Fibroblast of mammary gland (primary cell): ENCODE measurements at places on chromosomes 6 and 20.

DNA sequence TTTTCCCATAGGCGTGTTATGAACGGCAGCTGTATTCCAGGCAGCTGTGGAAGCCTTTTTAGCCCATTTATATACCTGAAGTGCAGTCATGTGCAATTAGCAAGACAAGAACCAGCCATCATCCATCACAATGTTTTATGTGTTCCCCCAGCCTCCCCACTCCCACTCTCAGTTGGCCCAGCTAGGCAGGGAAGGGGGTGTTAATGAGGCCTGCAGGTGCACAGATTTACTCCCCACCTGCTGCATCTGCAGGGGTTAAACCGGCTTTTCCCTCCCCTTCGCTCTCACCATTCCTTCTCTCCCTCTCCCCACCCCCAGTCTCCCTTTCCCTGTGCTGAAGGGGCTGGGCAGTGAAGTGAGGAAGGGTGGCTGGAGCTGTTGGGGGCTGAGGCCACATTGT is 149.8 kb upstream of the AKAP12 start:
- DNase-seq: no peak

DNA sequence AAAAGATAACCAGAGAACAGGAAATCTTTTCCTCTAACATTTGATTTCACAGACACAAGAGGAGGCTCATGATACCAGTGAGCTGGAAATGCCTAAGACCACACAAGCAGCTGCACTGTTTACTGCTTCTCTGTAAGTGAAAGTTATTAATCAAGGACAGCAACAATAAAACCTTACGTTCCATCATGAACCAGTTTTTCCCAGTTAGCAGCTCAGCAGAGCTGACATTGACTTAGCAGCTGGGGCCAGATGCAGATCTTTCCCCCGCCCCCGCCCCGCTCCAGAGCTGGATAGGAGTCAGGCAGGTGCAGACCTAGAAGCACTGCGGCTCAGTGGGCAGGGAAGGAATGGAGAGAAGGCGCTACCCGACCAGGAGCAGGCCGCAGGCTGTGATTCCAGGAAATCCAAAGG is 275.2 kb downstream of the GMDS start:
- no peak for DNase-seq

GRCh38 chr6:3610206-3610605 is 141.3 kb downstream of the PXDC1 start:
- peak; percentile 34 for DNase-seq

GRCh38 chr6:19013026-19013705 is 626.0 kb downstream of the RNF144B start:
- DNase-seq: peak; percentile 51

GRCh38 chr20:50304923-50305635 is 114.4 kb downstream of the CEBPB start:
- peak; percentile 100 for DNase-seq

DNA sequence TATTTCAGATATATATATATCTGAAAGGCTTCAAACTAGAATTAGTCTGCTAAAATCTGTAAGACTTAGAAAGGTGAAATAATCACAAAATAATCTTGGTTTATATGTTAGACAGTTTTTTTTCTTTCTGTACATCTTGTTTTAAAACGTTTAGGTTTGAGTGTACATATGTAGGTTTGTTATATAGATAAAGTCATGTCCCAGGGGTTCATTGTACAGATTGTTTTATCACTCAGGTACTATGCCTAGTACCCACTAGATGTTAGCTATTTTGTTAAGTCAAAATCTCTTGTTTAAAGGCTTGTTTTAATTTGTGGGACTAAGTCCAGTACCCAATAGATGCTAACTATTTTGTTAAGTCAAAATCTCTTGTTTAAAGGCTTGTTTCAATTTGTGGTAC is 1339.0 kb upstream of the CITED2 start:
- DNase-seq: no peak

- no peak for DNase-seq
These were observed 90.6 kb downstream of the HAO1 start for GRCh38 chr20:7849675-7850074.

DNA sequence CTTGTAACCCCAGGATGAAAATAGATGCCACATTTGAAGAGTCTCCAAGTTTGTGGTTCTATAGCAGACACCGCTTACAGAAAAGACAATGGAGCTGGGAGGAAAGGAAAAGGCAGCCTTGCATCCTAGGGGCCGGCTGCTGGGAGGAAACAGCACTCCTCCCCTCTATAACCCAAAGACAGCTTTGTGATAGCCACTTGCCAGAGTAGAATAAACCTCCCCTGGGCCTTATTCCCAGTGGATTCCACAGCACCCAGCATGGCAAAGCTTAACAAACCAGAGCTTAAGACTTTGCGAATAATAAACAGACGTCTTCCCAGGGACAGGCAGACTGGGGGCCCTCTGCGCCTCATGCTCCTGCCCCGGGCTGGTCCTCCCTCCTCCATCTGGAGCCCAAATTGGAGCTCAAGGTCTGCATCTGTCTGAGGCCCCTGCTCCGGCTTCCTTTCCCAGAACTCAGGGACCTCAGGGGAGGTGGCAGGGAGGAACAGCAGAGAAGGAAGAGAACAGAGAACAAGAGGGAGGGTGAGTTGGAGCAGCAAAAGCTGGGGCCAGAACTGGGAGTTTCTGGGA is 8.8 kb upstream of the TAF8 start:
- DNase-seq: no peak

DNA sequence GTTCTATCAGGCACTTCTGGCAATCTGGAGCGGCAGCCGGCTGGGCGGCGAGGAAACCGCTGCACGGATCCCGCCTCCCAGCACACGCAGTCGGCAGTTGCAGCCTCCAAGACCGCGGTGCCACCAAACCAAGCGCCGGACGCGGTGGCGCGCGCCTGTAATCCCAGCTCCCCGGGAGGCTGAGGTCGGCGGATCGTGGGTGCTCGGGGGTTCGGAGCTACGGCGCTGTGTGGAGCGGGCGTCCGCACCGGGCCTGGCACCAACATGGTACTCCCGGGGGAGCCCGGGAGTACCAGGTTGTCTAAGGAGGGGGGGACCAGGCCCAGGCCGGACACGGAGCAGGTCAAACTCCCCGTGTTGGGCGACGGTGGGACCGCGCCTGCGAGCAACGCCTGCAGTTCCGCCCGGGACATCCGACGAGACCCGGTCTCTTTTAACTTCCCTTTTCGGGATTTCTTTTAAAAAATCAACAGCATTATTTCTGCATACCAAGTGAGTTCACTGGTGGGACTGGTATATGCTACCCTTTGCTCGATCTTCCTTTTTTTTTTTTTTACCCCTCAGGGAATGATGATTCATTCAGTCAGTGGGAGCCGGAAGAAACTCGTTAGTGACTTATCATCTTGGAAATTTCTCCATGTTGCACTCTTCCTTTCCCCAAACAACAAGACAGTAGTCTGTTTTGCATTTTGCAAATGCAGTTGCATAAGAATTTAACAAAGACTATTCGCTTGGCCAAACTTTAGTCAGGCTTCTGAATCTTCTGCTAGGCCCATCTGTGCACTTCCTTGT is 27.6 kb downstream of the ZNF311 start:
- peak; percentile 86 for DNase-seq

- DNase-seq: no peak
These were observed 99.4 kb downstream of the PLG start for GRCh38 chr6:160801418-160801817.

DNA sequence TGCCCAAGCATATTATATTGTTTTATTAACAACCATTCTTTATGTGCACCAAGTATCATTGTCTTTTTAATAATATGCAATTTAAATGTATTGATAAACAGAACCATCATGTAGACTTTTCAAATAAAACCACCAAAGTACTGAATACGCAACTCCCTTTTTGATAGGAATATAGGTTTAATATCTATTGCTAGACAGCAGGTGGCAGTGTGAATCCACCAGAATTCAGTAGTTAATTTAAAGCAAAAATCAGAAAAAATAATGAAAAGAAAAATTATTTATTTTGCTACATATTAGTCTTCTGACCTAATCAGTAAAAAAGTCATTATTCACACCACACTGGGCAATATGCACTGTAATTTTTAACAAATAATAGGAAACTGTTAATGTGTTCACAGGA is 143.7 kb downstream of the KLHL32 start:
- peak; percentile 54 for DNase-seq

DNA sequence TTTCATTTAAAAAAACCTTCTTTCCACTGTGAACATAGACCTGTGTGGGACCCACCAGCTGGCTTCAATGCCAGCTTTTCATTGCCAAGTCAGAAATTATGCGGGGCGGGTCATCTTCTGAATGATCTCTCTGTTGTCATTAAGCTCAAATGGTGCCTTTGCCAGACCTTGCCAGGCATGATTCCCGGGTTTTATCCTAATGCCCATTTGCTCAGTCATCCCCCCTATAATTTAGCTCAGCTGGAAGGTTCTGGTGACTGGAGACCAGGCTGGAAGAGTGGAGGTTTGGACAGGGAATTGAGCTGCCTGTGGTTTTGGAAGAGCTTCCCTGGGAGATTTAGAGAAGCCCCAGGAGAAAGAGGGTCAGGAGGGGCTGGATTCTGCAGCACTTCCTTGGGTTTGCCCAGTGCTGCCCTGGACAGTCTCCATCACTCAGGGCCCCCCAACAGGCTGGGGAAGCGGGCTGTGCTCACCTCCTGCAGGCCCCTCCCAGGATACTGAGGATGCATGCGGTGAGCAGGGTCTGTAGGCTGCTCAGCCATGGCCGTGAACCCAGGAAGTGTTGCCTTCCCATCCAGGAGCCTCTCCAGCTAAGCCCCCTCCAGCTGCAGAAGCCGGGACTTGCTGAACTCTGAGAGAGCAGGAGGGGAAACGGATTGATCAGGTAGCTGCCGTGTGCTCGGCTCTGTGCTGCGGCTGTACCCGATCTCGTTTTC is 273.0 kb downstream of the CDH4 start:
- DNase-seq: no peak

- DNase-seq: no peak
These were observed 17.2 kb downstream of the DYNLT1 start for GRCh38 chr6:158627168-158627939.

GRCh38 chr20:39619271-39619785 is 657.2 kb downstream of the DHX35 start:
- no peak for DNase-seq

DNA sequence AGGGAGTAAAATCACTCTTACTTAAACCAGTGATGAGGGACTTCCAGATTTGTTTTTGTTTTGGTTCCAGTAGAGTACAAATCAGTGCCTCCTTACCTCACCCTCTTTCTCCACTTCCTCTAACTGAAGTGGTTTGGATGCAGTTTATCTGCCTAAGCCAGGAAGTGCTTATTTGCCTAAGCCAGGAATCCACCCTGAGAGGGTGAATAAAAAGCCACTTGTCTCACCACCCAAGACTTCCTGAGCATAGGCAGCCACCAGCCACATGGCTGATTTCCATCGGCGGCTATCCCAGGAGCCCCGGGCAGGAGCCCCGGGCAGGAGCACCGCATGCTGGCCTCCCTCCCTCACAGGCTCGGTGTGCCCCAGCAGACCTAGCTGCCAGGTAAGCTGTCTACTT is 12.0 kb downstream of the LRP11 start:
- no peak for DNase-seq

GRCh38 chr20:36205026-36205425 is 31.3 kb upstream of the AAR2 start:
- peak; percentile 10 for DNase-seq

GRCh38 chr20:55677011-55677410 is 328.3 kb downstream of the CBLN4 start:
- DNase-seq: no peak

- DNase-seq: peak; percentile 32
These were observed 9.1 kb downstream of the VTA1 start for GRCh38 chr6:142155895-142156757.

DNA sequence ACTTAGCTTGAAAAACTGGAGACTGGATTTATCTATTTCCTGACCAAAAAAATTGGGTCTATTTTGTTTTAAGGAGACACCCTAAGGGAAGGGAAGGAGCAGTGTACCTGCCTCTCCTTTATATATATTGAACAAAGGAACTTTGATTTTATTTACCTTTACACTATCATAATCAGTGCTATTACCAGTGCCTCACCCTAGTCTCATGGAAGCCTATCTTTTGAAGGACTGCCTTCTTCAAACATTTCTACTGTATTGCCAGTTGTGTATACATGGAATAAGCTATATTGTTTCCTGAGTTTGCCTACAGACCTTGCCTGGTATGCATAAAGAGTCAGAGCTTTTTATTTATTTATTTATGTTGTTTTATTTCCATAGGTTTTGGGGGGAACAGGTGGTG is 124.9 kb downstream of the UTRN start:
- DNase-seq: no peak

DNA sequence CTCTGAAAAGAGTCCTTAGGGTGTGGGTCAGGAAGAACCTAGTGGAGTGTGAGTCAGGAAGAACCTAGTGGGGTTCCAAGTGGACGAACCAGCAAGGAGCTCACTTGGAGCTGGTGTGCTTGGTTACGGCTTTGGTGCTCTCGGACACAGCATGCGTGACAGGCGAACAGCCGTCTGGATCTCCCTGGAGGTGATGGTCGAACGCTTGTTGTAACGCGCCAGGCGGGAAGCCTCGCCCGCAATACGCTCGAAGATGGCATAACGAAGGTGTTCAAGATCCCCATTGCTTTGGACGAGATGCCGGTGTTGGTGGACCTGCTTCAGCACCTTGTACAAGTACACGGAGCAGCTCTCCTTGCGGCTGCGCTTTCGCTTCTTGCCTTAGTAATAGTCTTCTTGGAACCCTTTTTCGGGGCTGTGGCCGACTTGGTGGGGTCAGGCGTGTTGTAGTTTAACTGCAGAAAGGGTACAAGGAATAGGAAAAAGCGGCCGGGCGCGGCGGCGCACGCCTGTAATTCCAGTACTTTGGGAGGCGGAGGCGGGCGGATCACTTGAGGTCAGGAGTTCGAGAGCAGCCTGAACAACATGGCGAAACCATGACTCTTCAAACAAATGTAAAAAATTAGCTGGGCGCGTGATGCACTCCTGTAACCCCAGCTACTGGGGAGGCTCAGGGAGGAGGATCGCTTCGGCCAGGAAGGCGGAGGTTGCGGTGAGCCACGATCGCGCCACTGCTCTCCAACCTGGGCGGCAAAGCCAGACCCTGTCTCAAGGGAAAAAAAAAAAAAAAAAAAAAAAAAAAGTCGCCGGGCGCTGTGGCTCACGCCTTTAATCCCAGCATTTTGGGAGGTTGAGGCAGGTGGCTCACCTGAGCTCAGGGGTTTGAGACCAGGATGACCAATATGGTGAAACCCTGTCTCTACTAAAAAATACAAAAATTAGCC is 48.0 kb downstream of the OR2B2 start:
- peak; percentile 48 for DNase-seq

DNA sequence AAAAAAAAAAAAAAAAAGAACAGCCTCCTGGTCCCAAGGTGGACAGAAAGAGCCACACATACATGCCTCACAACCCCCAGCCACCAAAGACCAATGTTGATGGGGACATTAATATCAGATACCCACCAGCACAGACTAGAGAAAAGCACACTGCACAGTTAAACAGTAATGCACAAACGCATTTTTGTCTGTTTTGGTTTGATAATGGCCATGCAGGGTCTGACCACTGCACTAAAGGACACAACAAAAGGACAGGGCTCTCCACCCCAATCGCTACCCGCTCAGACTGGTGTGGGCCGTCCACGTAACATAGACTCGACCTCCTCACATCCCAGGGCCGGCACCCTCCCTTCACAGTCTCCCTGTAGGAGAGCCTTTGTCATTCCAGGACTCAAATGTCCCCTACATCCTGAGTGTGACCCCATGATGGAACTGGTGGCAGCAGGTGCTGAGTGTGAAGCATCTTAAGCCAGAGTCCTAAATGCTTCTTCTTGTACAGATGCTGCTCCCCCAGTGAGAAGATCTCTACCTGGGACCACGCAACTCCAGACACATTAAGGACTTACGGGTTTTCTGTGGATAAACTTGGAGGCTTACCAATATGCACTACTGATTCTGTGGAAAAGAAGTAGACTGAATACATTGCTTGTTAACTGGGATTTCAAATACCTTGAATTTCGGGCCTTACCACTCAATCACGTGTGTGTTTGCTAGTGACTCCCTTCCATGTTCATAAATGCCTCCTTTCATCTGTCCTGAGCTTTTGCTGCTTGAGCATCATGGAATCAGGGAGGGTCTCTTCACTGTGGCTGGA is 28.0 kb downstream of the RRBP1 start:
- no peak for DNase-seq
